ENCODE measurements at places on chromosomes 2 and 18.
A peak's percentile ranks its signal among the peaks of the same experiment; 100 is the strongest.

DNA sequence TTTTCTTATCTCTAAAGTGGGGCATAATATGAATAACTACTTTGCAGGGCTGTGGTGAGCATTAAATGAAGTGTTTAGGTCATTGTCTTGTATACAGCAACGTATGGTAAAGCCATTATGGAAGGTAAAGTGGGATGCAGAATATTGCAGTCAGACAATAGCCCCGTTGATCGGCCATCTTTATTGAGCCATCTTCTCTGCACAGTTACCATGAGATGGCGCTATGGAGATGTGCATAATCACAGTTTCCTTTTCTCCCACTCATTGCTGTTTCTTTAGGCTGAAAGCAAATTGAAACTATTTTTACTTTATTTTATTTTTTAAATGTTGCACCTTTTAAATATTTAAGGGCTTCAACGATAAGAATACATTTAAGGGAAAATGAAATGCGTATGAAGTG, 108.9 kb downstream of the THSD7B start:
- peak; percentile 21 for DNase-seq

- DNase-seq, result peak; percentile 38
Observed at GRCh38 chr2:155141418-155141817, 442.9 kb downstream of the KCNJ3 start.

GRCh38 chr2:10868465-10869314, 43.0 kb upstream of the KCNF1 start:
- DNase-seq, result no peak

DNA sequence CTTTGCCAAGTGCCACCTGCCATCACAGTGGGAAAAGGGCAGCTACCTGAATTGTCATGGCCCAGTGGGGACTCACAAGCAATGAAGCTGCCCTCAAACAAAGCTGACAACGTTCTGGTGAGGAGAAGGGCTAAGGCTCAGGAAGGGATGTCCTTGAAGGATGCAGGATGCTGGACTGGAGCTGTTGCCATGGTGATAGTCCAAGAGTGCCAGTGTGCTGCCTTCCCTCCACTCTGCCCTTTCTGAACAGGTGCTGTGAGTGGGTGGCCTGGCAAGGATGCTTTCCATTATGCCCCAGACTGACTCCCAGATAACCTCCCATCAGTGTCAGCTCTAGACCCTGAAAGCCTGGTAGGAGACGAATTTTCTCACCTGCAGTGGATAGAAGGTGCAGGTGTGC, 137.8 kb upstream of the GYPC start:
- no peak for DNase-seq

GRCh38 chr18:67276638-67277037, 239.9 kb downstream of the DSEL start:
- no peak for DNase-seq

DNA sequence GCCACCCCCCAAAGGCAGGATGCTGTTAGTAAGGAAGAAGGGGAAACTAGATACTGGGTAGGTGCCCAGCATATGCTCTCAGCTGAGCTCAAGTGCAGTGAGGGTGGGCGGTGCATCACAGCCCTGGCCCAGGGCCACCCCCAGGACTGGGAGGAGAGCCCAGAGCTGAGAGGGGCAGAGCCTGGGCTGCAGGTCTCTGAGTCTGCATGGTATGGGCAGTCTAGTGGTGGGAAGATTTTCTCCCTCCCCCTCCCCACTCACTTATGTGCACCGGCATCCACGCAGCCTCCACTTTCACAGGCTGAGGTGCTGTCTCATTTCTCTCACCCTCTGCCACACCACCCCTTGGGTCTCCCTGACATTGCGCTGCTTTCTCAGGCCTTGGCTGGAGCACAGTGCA, 48.5 kb upstream of the CAB39 start:
- DNase-seq, result peak; percentile 79

DNA sequence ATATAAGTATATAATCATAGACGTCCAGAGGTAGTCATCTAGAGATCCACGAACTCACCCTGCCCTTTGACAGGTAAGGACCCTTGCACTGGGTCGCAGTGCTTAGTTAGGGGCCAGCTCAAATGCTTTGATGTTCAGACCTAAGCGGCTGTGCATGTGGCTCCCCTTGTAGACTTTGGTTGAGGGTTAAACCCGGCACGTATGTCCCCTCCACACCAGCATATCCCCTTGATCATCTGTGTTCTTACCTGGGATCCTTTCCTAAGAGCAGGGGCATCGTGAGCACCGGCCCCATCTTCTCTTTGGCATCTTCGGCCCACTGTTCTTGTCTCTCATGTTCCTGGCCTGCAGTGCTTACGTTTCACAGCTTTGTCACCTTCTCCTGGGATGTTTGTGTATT, 31.4 kb downstream of the GRHL1 start:
- no peak for DNase-seq

DNA sequence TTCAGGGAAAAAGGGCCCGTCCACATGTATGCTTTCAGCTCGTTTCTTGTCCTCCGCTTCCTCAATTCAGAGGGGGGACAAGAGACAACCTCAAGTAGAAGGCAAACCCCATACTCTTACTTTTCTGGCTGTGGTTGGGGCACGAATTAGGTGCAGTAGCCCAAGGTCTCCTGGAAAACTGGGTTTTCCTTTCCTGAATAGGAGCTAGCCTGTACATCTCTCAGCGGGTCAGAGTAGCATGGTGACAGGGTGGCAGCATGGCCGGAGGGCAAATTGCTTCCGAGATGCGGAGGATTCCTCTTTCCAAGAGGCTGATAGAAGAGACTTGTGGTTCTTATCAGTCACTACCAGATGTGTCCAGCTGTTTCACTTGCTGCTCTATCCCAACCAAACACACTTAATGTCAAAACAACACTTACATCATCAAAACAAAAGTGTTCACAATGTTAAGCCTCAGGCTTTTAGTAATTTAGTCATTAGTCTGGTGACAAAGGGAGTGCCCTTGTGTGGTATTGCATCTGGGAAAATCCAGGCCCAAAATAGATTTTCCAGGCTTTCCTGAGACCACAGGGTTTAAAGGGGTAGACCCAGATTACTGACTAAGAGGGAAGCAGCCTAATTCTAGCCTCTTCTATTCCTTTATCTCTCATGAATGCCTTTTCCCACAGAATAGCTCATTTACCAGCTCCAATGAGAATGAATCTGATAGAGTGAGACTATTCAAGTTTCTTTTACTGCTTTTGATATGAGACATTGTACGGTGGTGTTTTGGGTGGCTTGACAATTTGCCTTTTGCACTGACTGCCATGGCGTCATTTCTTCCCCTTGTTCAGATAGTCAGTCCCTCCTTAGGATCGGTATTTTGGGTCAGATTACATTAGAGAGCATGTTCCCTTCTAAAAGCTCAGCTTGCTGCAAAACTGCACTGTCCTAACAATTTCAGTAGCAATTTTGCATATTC, 162.0 kb downstream of the LTBP1 start:
- no peak for DNase-seq

- peak; percentile 72 for DNase-seq
Observed at GRCh38 chr2:241441492-241441891, 66.9 kb downstream of the STK25 start.

DNA sequence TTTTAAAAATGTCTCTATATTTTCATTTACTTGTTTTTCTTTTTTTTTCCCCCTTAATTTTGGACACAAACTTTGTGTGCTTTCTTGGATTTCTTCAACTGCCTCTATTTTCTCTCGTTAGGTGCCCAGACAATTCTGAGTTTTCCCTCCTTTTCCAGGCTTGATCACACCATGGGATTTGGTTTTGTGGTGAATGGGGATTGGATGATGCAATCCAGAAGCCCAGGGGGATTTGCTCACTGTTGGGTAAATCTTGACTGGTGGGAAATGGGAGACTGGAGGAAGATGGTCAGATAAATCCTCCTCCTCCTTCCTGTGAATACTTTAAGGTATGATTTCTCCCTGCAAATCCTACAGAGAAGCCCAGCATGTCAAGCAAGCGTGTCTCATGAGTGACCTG, 19.5 kb upstream of the PAX8 start:
- no peak for DNase-seq

- DNase-seq, result peak; percentile 37
Observed at GRCh38 chr2:171741189-171741588, 53.9 kb downstream of the DYNC1I2 start.

DNA sequence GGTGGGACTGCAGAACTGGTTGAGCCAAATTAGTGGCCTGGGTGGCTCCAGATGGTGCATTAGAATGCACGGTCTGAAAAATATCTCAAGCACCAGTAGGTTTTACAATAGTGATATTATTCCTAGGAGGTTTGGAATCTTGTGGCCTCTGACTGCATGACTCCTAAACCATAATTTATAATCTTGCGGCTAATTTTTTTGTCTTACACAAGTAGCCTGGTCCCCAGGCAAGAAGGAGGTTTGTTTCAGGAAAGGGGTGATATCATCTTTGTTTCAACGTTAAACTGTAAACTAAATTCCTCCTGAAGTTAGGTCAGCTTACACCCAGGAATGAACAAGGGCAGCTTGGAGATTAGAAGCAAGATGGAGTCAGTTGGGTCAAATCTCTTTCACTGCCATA, 98.9 kb upstream of the ARL4C start:
- DNase-seq, result no peak

GRCh38 chr2:85387754-85388153, 22.4 kb downstream of the CAPG start:
- no peak for DNase-seq

GRCh38 chr2:85263591-85263990, 64.2 kb downstream of the TGOLN2 start:
- DNase-seq, result no peak

- no peak for DNase-seq
Observed at GRCh38 chr18:31590570-31590969, 1.1 kb upstream of the TTR start.

DNA sequence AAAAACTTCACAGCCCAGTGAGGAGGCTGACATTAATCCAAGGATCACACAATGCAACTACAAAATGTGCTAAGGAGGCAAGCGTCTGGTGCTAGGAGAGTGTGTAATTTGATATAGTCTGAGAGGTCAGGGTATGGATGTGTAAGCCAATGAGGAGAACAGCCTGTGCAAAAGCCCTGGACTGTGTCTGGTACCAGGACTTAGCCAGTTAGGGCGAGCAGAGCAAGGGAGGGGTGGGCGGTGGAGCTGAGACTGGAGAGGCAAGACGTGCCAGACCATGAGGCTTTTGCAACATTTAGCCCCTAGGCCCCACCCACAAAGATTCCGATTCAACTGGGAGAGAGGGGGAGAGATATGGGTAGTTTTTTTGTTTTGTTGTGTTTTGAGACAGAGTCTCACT, 33.5 kb upstream of the SPRED2 start:
- no peak for DNase-seq

- DNase-seq, result no peak
Observed at GRCh38 chr2:31810200-31810917, 200.4 kb downstream of the MEMO1 start.

- DNase-seq, result no peak
Observed at GRCh38 chr2:162013514-162014475, 60.2 kb downstream of the DPP4 start.

DNA sequence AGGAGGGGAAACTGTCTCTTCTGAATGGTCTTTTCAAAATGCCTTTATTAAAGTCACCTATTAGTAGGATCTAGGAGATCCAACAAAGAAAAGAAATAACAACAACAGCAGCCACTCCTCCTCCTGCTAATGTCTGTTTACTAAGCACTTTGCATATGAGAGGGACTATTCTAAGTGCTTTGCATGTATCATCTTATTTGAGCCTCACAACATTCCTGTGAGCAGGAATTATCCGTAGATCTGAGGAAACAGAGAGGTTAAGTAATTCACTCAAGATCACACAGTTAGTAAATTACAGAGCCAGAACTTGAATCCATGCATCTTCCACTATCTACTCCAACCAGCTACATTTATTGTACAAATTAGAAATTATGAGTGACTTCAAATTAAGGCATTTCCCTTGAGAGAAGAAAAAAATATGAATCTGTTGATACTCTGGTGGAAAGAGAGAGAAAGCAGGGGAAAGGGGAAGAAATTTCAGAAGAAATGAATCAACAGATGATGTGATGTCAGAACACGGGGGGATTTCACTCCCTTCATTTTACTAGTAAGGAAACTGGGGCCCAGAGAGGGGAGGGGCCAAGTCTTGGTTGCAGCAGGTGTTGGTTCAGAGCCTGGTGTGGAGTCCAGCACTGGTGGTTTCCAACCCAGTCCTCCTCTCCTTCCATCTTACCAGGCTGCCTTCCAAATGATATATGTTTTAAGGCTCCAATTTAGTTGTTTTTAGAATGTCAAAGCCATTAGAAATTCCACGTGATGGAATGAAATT, 49.7 kb downstream of the TSN start:
- peak; percentile 45 for DNase-seq

DNA sequence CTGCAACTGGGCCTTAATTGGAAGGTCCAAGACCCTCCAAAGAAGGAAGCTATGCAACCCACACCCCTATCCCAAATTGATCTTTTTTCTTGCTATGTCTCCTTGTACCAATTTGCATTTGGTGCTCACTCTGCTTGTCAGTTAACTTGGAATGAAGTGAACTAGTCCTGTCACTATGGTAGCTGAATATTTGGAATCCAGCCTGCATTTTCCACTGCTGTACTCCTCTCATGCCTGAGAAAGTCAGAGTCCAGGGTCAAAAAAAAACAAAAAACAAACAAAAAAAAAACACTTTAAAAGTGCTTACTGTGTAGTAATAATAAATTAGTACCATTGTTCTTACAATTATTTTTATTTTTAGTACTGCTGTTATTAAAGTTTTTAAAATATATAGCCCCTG, 462.8 kb upstream of the SLC8A1 start:
- no peak for DNase-seq

- DNase-seq, result no peak
Observed at GRCh38 chr2:120381661-120382060, 35.7 kb downstream of the INHBB start.

- no peak for DNase-seq
Observed at GRCh38 chr2:225512876-225513540, 113.5 kb downstream of the NYAP2 start.

DNA sequence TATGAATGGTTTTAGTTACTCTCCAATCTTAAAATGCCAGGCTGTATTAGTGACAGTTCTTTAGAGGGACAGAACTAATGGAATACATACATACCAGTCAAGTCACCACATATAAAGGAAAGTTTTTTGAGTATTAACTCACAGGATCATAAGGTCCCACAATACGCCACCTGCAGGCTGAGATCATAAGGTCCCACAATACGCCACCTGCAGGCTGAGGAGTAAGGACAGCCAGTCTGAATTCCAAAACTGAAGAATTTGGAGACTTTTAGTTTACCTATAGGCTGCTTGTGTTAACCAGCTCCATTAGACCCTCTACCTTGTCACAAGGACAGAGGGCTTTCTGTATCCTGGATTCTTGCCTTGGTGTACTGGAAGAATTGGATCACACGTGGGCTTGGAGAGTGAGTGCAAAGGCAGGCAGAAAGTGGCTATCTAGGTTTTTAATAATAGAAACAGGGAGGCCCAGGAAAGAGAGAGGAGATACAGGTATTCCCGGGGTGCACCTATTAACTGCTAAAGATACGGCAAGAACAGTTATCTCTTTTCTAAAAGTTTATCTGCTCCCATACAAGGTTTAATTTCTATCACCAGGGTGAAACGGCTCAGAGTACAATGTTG, 234.9 kb upstream of the CYRIA start:
- peak; percentile 61 for DNase-seq

All from GM12865 (cell line).